ENCODE measurements at places on chromosomes 2 and 18. TPM values are rescaled to one million over a fixed set of nuclear protein-coding genes. Genes with fewer than 3 reads are reported as not detected.

GRCh38 chr2:227772932-227773331 lies 27.2 kb downstream of the SCYGR8 start:
- no peak for DNase-seq

Gene SCYGR4
- total RNA-seq: not detected

- no peak for DNase-seq
These were observed 78.3 kb downstream of the MBP start for GRCh38 chr18:77054288-77054605.

Gene CD8B
- total RNA-seq: 283 TPM

DNA sequence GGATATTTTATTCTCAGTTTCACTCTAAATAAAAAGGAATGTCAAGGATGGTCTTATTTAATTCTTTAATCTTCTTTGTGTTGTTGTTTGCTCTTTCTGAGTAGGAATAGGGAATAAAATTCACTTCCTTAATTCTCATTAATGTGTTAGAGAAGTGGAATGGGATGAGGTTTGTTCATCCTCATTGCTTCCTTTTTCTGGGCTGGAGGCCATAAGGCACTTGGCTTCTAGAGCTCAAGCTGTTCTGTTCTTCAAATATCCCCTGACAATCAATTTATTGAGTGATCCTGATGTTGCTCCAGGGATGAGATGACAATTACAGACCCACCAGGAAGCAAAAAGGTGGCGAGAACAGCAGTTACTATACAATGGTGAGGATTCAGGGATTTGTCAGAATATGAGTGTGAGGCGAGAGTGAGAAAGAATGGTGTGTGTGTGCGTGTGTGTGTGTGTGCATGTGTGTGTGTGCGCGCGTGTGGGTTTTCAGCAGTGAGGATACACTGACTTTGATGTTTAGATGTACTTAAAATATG lies 557.6 kb upstream of the FANCL start:
- DNase-seq: no peak

Gene GKN1
- not detected for total RNA-seq

Gene IFIH1
- 32.5 TPM for total RNA-seq

- no peak for DNase-seq
These were observed 1303.9 kb upstream of the PIK3C3 start for GRCh38 chr18:40651163-40651562.

Gene GPC1
- 0.39 TPM for total RNA-seq

DNA sequence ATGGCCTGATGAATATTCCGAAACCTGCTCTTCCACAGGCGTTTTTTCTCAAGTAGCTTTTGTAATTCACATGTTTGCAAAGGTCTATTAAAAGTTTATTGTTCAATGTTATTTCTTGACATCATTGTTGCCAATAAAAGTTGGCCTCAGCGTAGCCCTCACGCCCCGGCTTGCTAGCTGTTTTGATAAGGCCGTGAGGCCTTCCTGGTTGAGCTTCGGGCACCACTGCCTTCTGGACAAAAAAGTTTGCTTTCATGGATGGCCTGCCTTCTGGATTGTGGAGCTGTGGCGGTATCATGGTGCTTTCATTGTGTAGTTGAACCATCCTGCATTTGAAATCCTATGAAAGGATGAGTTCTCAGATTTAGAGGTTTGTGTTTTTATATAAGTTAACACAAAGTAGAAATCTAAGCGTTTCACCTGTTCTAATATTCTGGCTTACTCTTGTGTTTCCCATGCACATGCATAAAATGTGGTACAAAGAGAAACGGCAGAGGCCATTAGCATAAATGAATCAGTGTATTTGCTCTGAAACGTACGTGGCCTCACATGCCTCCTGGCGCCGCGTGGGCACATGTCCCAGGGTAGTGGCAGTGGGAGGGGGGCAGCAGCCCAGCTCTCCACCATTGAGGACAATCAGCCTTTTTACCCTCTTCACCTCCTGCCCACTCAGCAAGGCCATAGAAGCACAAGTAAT lies 134.5 kb downstream of the NCK2 start:
- DNase-seq: no peak

- DNase-seq: peak; percentile 29
These were observed 787 bp upstream of the ADGRF3 start for GRCh38 chr2:26347286-26347865.

- peak; percentile 28 for DNase-seq
These were observed 8.7 kb downstream of the FAM178B start for GRCh38 chr2:96977631-96978195.

DNA sequence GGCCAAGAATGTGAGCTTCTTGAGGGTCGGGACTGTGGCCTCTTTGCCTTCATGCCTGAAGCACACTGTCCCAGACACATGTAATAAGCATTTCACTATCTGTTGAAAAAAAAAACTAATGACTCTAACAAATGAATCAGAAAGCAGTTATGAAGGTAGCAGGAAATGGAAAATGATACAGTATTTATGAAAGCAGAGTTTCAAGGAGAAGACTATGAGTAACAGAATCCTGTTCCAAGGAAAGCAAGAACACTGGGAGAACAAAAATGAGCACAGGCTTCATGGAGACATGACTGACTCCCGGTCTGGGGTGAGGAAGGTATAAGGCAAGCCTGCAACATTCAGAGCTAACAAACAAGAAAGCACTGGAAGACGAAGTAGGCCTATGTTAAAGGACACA lies 190.8 kb downstream of the RNF152 start:
- no peak for DNase-seq

Data from CD8-positive, alpha-beta T cell (primary cell).